ENCODE measurements at places on chromosomes 7 and 10.

DNA sequence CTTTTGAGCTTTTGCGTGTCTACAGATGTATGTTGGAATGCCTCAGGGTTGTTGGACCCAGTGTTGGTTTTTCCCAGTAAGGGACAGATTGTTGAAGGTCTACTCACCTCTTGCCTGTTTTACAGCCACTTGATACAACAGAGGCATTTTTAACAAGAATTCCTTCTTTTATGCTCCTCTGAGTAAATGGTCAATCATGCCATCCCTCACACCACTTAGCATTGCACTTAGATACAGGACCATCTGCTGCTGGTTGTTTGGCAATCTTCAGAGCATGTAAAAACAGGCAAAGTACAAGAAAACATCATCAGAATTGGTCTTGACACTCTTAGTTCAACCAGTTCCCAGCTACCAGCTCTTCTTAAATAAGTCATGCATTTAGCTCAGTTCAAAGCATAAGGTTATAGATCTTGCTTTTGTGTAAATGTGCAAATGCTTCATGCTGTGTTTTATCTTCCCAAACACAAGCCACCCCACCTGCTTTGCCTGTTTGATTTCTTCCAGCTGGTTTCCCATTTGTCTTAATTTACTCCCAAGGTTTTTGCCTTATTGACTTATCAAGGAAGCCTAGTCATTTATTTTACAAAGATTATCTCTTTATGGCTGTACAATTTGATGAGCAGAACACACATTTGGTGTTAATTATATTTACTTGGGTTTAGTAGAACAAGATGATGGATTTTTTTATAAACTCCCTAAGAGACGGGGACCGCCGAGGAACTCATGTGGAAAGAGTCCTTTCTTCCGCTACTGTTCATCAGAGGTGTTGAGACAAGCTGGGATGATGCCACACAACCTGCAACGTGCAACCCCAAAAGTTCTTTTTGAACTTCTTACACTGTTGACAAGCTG is 136.6 kb downstream of the AHR start:
- no peak for DNase-seq

DNA sequence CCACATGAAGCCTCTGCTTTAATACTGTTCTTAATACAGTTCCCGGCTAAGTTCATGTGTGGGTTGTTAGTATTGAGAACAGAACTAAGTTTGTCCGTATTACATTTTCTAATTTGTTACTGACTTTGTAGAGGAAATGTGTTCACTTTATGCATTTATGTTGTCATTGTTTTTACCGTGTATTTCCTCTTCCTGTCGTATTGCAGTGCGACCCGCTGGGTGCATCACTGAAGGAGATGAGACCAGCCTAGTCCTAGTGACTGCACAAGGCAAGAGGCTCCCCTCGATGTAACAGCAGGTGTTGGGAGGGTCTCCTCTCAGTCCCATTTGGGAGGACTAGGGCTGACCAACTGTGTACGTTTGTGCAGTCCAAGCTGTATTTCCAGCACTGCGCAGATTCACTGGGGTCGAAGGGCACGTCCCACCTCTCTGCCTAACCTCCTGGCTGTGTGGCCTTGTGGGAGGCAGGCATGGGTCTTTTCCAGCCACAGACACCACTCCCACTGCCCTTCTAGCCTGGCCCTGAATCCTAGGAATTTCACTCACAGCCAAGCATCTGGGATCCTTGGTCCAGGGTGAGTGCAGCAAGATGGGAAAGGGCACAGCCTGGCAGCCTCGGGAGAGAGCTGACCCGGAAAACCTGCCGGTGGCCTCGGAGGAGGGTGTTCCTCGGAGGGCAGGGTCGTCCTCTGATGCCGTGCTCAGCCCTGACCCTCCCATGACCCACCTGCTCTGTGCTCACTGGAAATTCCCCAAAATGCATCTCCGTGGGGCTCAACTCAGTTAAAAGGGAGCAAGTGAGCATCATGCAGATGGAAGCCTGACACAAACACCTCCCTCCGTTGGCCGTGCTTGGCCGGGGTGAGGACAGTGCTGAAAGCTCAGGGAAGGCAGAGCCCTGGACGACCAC is 63.9 kb upstream of the FAM20C start:
- DNase-seq: no peak

DNA sequence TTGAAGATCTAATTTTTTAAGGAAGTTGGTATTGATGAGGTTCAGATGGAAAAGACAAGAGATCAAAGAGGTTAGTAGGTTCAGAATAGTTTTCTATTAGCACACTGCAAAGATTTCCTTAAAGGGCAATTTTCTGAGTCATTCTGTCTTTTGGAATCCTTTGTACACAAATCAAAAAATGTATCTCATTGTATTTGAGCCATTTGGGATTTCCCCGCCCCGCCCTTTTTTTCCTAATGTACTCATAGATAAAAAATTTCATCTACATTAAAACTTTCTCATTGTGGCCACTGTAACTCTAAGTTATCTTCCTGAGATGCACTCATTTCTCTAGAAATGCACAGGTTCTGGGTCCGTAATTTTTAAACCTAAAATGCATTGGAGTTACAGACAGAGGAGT is 12.1 kb downstream of the GIMAP6 start:
- DNase-seq: no peak

GRCh38 chr7:75649462-75649861 is 89.3 kb downstream of the HIP1 start:
- DNase-seq: no peak

DNA sequence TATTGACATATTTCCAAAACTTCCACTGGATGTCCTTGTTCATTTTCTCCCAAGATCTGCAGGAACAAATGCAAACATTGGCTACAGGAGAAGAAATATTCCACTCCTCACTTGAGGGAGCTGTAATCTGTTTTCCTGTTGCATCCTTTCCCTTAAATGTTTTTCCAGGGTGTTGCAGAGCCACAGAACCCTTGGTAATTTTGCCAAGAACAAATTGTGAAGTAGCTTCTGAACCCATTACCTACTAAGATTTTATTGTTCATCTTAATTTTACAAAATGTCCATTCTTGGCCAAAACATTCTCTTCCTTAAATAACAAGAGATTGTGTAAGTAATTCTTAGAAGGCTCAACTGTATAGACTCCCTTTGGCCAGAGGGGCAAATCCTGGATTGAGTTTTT is 177.0 kb downstream of the GNAT3 start:
- DNase-seq: no peak

- DNase-seq: no peak
Observed at GRCh38 chr10:98485959-98486358, 39.2 kb upstream of the HPS1 start.

DNA sequence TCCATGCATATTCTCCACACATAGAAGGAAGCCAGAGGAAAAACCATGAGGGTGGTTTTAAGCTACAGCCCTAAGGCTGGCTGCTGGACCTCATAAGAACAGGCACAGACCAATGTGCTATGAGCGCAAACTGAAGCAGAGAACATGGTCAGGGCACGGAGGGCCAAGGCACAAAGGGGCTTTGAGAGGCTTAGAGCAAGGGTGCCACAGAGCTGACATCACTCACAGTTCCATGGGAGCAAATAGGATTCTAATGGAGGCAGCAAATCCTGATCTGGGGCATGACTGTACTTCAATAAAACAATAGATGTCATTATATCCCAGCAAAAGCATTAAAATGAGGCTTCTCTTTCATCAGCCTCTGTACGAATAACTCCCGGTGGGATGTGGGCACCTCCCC is 162.4 kb downstream of the COBL start:
- DNase-seq: no peak

Data from stimulated activated CD4-positive, alpha-beta T cell treated with anti-CD3 and anti-CD28 coated beads, TNF-alpha, amount 100 ng/mL, for 48 hours (primary cell).